ENCODE measurements at places on chromosomes 16 and 17. TPM values are rescaled to one million over a fixed set of nuclear protein-coding genes. Genes with fewer than 3 reads are reported as not detected.

The CDH11 gene
- 338 TPM for total RNA-seq

The ZP2 gene
- total RNA-seq: not detected

The CDC27 gene
- total RNA-seq: 145 TPM

The ABCA9 gene
- total RNA-seq: 2.0 TPM

The CEP295NL gene
- 3.0 TPM for total RNA-seq

The LITAFD gene
- not detected for total RNA-seq

The RTN4RL1 gene
- not detected for total RNA-seq

The KSR1 gene
- total RNA-seq: 46.8 TPM

The TBC1D28 gene
- not detected for total RNA-seq

The HDAC5 gene
- 58.9 TPM for total RNA-seq

The CRYM gene
- 0.14 TPM for total RNA-seq

The DNAH2 gene
- 0.88 TPM for total RNA-seq

The FBXO39 gene
- 0.22 TPM for total RNA-seq

The PDILT gene
- not detected for total RNA-seq

The PYDC1 gene
- total RNA-seq: not detected

The MT3 gene
- total RNA-seq: not detected

The KRTAP3-2 gene
- not detected for total RNA-seq

The KRT20 gene
- not detected for total RNA-seq

The VAT1 gene
- 543 TPM for total RNA-seq

The TP53TG3B gene
- not detected for total RNA-seq

The FBXL16 gene
- not detected for total RNA-seq

The CHD3 gene
- 56.3 TPM for total RNA-seq

The ZNF597 gene
- total RNA-seq: 4.2 TPM

The PRRT2 gene
- 0.44 TPM for total RNA-seq

The TEDC2 gene
- total RNA-seq: 28.8 TPM

The PRPSAP2 gene
- 29.8 TPM for total RNA-seq

The TUBB3 gene
- 360 TPM for total RNA-seq

The PLA2G10 gene
- total RNA-seq: not detected

The TBC1D3D gene
- total RNA-seq: 0.44 TPM

The ZNF668 gene
- total RNA-seq: 21.7 TPM

The POLG2 gene
- 10.5 TPM for total RNA-seq

The CHRNE gene
- 0.14 TPM for total RNA-seq

The ZNF205 gene
- total RNA-seq: 17.9 TPM

The RNF157 gene
- 0.44 TPM for total RNA-seq

The KRTAP9-4 gene
- total RNA-seq: not detected

The ATP6V0D1 gene
- total RNA-seq: 198 TPM

The ORAI3 gene
- 84.9 TPM for total RNA-seq

The LYZL6 gene
- total RNA-seq: not detected

The CD19 gene
- total RNA-seq: not detected

The BRICD5 gene
- total RNA-seq: 1.9 TPM

The SLC7A5 gene
- total RNA-seq: 93.4 TPM

The KRT12 gene
- 0.43 TPM for total RNA-seq

The CXCL16 gene
- 0.57 TPM for total RNA-seq

The RNF43 gene
- not detected for total RNA-seq

The TMEM98 gene
- 98.1 TPM for total RNA-seq

The TNS4 gene
- 0.14 TPM for total RNA-seq

The DOC2A gene
- total RNA-seq: not detected

The MYH2 gene
- total RNA-seq: not detected

The GAS7 gene
- total RNA-seq: 21.7 TPM

The PIK3R6 gene
- not detected for total RNA-seq

Data from placental pericyte (primary cell).